CD4-positive, alpha-beta T cell treated with Interleukin-4 for 4 hours (primary cell): ENCODE measurements at places on chromosomes 5 and 9.
A peak's percentile ranks its signal among the peaks of the same experiment; 100 is the strongest.

- DNase-seq, result no peak
Observed at GRCh38 chr5:112064956-112065355, 308.0 kb upstream of the NREP start.

DNA sequence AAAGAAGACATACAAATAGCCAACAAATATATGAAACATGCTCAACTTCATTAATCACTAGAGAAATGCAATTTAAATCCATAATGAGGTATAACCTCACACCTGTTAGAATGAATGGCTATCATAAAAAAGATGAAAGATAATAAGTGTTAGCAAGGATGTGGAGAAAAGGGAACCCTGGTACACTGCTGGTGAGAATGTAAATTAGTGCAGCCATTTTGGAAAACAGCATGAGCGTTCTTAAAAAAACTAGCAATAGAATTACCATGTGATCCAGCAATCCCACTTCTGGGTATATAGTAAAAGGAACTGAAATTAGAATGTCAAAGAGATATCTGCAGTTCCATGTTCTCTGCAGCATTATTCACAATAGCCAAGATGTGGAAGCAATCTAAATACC is 64.2 kb upstream of the CEP78 start:
- DNase-seq, result no peak

- no peak for DNase-seq
Observed at GRCh38 chr5:150073677-150074076, 12.7 kb downstream of the CSF1R start.

DNA sequence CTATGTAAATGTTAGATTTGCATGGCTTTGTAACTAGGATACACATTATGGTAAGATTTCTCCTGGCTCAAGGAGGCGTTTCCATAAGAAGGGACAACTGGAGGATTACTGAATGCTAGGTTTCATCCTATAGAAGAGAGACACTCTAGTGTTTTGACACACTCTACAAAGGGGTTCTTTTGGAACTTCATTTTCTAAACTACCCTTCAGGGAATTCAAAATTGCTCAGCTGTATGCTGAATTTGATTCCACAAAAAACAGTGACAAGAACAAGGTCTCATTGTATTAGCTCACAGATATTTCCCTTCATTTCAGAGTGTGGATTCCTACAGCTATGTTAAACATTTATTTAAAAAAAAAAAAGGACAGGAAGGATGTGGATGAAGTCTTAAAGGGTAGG is 151.7 kb downstream of the PPP2R2B start:
- no peak for DNase-seq

- DNase-seq, result peak; percentile 1
Observed at GRCh38 chr9:99296291-99296951, 74.3 kb downstream of the SEC61B start.

DNA sequence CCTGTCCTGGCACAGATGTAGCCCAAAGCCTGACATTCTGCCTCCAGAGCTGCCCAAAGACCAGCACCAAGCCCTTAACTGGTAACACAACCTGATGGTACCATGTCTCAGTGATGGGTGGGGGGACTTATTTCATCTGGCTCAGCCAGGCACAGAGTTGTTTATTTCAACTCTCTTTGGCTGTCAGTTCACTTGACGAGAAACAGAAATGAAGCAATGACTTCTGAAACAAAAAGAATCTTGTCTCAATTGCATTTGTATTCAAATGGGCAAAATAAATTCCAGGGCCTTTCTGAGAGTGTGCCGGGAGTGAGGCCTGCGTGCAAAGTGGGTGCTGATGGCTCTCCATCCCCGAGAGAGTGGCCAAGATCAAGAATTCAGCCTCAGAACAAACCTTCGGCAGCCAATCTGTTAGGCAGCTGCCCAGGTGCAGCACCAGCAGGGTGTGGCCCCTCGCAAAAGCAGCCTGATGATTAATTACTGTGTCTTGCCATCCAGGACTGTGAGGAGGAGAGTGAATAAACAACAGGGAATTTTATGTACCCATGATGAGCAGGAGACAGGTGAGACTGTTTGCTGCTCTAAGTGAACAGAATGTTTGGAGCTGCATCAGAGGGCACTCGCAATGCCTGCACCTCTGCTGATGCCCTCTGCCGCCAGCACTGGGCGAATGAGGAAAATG is 238.0 kb downstream of the HSPA4 start:
- DNase-seq, result no peak

DNA sequence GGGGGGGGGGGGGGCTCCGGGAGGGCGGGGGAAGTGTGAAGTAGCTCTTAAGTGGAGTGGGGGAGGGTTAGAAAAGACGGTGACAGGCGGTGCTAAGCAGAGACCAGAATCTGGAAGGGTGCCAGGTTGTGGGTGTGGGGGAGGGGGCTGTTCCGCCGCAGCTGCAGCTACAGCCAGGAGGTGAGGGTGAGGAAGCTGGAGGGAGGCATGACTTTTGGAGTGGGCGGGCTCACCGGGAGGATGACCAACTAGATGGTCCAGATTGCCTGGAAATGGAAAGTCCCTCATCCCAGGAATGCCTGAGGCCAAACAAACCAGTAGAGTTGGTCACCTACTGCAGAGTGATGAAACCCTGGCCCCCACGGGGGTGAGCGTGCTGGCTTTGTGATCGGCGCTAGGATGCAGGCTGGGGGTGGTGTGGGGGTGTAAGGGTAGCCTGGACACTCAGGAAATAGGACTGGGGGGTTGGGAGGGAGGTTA is 158.1 kb upstream of the SHB start:
- DNase-seq, result peak; percentile 56

- DNase-seq, result no peak
Observed at GRCh38 chr9:90773617-90774016, 28.0 kb upstream of the SYK start.

DNA sequence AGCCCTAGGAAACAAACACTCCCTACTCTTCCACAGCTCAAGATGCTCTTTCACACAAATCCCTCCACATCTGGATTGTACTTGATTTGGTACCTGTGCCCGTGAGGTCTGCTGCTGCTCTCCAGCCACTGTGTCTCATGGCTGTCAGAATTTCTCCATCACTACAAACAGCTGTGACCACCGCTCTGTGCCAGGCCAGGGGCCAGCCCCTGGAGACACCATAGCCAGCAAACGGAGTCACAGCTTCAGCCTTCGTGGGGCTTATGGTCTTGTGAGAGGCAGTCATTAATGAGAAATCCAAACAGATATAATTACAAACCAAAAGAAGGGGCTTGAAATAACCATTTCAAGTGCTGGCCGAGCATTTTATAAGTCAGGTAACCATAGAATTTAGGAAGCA is 43.6 kb downstream of the ADAM19 start:
- DNase-seq, result no peak

- no peak for DNase-seq
Observed at GRCh38 chr5:89097103-89097502, 214.1 kb upstream of the MEF2C start.

GRCh38 chr9:99222416-99223270 is 561 bp downstream of the SEC61B start:
- DNase-seq, result no peak

DNA sequence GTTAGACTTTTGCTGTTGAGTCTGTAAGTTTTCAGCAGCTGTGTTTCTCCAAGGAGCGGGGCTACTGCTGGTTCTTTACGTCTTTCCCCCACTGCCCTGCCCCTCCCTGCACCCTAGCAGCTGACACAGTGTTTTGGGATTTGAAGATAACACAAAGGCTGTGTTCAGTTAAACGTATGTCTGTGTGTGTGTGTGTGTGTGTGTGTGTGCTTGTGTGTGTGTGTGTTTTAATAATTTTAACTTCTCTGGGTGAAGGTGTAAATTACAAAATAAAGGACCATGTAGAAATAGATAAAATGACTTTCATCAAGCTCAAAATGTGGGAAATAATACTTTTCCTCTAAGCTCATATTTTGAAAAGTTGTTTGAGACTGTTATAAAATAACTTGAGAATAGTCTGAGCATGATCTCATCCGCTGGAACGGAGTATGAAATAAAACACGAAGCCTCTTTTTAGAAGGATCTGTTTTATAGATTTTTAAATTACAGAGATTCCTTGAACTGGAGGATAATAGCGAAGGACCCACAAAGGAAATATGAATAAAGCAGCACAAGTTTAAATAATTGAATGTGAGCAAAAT is 10.9 kb downstream of the ABL1 start:
- no peak for DNase-seq

DNA sequence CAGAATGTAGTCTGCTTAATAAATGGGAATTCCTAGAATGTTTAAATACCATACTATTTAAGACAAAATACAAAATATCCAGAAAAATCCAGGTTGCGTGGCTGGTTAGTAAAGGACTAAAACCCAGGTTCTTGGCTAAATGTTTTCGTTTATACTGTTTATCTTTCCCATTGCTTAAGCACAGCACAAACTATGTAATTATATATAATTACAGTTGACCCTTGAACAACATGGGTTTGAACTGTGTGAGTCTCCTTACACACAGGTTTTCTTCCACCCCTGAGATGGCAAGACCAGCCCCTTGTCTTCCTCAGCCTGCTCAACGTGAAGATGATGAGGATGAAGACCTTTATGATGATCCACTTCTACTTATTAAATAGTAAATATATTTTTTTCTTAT is 24.7 kb downstream of the XPA start:
- DNase-seq, result no peak

DNA sequence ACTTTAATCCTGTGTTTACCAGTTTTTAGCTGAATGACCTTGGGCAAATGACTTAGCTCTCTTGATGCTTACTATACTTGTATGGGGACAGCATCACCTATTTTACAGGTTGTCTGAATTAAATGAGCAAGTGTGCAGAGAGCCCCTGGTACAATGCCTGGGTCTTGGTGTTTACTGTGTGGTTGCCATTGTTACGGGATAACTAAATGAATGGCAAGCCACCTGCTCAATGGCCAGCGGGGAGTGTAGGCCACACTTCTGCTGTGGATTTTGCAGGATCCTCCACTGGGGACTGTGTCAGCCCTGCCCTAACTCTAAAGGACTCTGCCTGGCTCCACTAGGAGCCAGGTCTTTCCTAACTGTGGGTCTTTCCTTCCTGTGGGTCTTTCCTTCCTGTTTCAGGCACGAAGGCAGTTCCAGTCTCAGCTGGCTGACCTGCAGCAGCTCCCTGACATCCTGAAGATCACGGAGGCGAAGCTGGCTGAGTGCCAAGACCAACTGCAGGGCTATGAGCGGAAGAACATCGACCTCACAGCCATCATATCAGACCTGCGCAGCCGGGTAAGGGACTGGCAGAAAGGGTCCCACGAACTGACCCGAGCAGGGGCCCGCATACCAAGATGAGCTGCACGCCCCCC is 10.3 kb upstream of the GLE1 start:
- DNase-seq, result no peak

GRCh38 chr5:31880449-31880848 is 241.5 kb downstream of the PDZD2 start:
- DNase-seq, result no peak

- peak; percentile 30 for DNase-seq
Observed at GRCh38 chr9:91156451-91157234, 205.1 kb downstream of the AUH start.

DNA sequence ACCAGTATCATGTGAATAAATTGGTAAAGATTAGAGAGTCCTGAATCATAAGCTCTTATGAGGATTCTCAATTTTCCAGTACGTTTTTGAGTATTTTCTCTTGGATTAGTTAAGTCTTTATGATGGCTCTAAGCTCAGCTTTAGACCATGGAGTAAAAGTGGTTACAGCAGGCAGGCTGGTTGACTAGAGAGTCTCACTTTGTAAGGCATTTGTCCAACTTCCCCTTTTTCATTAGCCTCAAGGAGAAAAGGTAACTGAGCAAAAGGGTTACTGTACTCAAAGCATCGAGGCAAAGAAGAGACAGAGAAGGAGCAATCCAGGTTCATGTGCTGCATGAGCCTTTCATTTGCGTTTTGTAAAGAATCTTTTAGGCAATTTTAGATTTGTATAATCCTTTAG is 8.5 kb downstream of the NOP16 start:
- DNase-seq, result no peak

- no peak for DNase-seq
Observed at GRCh38 chr9:34084562-34084961, 35.9 kb upstream of the UBAP2 start.

DNA sequence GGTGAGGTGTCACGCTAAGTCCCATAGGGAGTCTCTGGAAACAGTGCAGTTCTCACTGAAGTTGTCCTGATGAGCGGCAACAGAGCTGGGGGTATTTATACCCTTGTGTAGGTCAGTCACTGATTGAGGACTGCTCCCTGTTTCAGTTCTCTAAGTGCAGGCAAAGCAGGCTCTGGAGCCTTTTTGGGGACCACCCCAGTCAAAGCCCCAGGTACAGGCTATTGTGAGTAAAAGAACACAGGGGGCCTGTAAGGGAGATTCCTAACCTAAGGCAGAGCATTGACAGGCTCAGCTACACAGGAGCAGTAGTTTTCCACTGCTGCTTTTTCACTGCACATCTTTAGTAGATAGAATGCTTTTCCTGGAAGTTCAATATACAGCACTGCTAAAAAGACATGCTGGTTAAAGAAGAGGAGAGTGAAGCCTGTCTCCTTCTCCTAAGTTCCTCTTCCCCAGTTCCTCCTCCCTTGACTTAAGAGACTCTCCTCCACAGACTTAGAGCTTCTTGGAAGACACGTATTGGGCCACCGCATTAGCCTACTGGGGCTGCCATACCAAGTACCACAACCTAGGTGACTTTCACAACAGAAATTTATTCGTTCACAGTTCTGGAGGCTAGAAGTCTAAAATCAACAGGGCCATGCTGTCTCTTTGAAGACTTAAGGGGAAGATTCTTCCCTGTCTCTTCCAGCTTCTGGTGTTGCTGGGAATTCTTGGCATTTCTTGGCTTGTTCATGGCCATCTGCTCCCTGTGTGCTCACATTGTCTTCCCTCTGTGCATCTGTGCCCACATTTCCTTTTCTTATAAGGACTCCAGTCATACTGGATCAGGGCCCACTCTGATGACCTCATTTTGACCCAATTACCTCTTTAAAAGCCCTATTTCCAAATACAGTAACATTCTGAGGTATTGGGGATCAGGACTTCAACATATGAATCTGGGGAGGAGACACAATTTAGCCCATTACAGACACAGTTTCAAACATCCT is 221.0 kb downstream of the ESM1 start:
- DNase-seq, result no peak

DNA sequence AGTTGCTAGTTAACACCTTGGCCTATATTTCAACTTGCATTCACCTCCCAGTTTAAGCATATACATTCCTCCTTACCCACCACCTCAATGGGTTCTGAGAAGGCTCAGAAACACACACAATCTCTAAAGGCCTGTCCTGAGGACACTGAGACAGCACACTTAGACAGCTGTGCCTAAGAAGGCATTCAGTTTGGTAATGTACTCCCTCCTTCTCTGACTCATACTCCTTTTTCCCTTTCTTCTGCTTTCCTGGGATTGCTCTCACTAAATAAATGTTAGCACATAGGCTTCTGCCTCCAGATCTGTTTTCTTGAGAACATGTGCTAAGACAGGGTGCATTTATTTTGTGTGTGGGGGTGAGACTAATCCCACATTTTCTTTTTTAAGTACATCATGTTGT is 456.8 kb upstream of the CDH6 start:
- no peak for DNase-seq

GRCh38 chr9:26955222-26955903 is 849 bp upstream of the IFT74 start:
- DNase-seq, result no peak

DNA sequence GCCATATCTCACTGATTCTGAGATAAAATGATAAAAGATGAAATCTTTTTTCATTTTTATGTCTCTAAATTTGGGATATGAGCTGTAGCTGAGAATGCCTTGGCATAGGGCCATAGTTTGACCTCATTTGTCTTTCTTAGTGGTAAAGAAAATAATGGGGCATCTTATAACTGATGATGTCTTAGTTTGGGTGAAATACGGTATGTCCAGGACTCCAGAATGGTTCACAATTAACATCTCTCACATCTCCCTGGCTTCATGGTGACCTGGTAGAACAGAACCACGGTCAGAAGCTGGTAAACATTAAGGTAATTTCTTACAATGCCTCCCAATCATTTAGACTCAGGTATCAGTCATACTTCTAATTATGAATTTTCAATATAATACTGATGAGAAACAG is 250.8 kb downstream of the MAT2B start:
- DNase-seq, result no peak
